ENCODE measurements at places on chromosomes 4 and X.
A peak's percentile ranks its signal among the peaks of the same experiment; 100 is the strongest.

DNA sequence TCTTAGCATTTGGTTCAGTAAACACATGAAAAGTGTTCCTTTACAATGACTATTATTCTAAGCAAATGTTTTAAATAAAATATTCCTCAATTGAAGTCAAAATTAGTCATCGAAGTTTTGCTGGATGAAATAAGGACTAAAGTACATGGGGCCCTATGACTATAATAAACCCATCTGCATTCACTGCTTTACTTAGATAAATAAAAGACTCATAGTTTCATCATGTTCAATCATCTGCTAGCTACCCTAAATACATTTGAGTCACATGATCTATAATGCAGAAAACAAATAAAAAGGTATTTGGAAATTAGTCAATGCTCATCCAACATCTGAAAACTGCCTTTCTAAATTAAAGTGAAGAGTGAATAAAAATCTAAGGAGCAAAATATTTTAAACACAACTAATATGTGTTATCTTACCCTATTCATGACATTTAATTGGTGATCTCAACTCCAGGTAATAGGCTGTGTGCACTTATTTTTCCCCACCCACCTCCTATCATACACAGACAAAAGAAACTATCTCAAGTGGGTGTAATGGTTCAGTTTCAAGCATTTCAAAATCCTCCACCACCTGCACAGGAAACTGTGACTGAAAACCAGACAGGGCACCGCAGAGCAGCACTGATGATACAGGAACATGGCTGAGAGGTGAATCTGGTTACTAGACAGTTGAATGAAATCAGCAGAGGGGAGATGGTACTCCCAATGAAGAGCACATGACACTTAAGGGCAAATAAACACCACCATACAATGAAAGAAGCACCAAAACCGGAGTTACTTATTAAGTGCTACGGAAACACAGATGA lies 78.6 kb downstream of the CAMK2D start:
- DNase-seq = peak; percentile 73

DNA sequence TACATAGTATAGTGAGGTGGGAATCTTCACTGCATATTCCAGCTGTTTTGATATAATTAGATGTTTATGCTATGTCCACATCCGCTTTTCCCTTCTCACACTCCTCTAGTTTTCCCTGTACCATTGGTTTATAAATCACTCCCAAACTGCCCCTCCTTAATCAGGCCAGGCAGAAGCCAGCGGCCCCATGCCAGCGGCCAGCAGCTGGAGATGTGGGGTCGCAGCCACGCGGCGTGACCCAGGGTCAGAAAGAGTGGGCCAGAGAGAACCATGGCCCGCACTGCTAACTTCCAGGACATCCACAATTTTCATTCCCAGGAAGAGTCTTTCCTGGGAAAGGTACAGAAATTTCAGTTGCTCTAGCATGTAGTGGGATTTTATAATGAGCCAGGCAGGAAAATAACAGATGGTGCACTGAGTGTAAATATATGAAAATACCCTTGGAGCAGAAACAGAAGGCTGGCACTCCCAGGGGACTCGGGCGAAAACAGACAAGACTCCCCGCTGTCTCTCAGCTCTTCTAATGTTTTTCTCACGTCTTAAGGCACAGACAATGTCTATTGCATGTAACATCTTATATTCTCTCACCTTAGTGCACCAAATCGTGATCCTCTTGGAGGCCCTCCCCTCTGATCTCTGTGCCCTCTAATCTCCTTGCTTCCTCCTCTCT lies 145.9 kb upstream of the ZFP42 start:
- no peak for DNase-seq

DNA sequence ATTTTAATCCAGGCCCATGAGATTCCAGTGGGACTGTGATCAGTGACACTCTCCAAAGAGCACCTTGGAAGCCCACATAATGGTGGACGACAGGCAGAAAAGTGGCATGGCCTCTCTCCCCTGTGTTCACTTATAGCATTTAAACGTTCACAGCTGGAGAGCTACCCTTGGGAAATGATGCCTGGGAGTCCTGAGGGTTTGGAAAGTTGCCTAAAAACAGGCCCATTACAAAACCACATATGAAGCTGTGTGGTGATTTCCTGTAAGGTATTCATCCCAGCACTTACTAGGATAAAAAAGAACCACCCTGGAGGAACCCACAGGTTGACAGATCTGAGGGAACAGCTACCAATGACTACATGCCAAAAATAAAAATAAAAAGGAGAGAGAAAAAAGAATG lies 193.2 kb downstream of the RASL11B start:
- no peak for DNase-seq

GRCh38 chr4:109910256-109910655 lies 2.4 kb upstream of the EGF start:
- DNase-seq = no peak

GRCh38 chr4:42225286-42225685 lies 72.8 kb upstream of the BEND4 start:
- DNase-seq = no peak

- DNase-seq = no peak
These were observed 997.1 kb downstream of the RAB28 start for GRCh38 chr4:12487000-12487399.

DNA sequence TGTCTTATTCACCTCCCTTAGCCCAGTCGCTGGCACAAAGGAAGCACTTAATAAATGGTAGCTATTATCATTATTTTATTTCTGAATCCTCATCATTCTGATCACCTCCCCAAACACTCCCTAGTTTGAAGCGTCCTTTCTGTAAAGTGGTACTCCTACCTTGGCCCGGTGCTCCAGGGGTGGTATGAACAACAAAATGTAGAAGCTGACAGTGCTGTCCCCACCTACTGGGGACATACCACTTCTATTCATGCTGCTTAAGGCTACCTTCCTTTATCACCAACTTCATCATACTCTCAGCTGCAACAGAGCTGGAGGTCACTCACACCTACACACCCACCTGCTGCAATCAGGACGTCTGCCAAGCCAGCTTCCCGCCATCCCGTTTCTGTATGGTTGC lies 40.8 kb upstream of the APLN start:
- no peak for DNase-seq

DNA sequence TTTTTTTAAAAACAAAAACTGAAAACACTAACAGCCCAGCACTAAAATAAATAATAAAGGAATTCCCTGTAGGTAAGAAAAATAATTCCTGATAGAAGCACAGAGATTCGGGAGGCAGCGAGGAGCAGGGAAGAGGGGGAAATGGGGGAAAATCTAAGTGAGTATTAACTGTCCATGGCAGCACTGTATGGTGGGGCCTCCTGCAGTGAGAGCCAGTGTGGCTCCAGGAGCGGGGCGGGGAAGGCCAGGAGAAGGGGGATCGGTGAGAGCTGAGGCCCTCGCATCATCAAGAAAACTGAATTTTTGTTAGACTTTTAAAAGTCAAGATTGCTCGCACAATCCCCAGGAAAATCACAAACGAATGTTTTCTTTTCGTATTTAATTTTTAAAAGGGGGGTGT lies 14.1 kb downstream of the RNF212 start:
- DNase-seq = no peak

DNA sequence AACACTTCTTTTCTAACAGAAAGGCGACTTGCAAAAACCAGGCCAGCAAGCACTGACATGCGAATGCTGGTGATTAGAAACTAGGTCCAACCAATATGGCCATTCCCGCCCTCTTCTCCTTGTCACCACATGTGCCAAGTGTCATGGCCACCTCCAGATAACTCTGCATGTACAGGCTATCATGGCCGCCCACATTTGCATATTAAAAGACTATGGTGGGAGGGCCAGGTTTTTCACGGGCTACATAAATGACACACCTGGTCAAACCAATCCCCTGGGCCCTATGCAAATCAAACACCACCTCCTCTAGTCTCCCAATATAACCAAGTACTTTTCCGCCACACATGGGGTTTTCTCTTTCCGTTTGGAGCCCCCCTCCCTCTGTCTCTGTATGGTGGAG lies 40.1 kb downstream of the NUDT11 start:
- DNase-seq = no peak

- no peak for DNase-seq
These were observed 43.2 kb downstream of the RGS12 start for GRCh38 chr4:3335982-3336381.

- DNase-seq = no peak
These were observed 58.8 kb upstream of the FTHL17 start for GRCh38 chrX:31130457-31131220.

GRCh38 chr4:139907001-139907809 lies 241.6 kb downstream of the MGST2 start:
- DNase-seq = no peak

GRCh38 chrX:54945224-54945623 lies 24.6 kb downstream of the TRO start:
- no peak for DNase-seq

- DNase-seq = no peak
These were observed 34.9 kb downstream of the ELF2 start for GRCh38 chr4:139142087-139142486.

GRCh38 chrX:39846460-39846859 lies 251.3 kb downstream of the BCOR start:
- DNase-seq = no peak

DNA sequence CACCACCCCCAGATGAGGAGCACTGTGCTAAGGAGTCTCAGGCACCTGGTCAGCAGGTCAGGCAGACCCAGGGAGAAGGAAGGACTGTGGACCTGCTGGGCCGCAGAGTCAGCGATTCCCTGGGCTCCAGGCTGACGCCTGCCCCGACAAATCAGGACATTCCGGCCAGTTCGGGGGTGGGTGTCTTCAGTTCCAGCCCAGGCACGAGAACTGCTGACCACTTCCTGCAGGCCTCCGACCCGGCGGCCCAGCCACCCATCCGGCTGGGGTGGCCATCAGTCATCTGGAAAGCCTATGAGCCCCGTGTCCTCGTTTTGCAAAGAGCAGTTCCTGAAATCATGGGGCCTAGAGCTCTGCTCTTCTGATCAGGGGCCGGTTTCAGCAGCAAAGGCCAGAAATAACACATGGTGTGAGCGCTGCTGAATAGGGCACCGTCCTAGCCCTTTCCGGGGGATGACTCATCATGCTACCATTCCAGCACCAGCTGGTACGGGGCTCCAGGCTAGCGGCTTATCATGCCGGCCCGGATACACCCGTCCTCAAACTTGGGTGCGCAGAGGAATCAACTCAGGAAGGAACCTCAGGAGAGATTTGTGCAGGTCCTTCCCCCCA lies 7.8 kb upstream of the SH3TC1 start:
- DNase-seq = peak; percentile 64

DNA sequence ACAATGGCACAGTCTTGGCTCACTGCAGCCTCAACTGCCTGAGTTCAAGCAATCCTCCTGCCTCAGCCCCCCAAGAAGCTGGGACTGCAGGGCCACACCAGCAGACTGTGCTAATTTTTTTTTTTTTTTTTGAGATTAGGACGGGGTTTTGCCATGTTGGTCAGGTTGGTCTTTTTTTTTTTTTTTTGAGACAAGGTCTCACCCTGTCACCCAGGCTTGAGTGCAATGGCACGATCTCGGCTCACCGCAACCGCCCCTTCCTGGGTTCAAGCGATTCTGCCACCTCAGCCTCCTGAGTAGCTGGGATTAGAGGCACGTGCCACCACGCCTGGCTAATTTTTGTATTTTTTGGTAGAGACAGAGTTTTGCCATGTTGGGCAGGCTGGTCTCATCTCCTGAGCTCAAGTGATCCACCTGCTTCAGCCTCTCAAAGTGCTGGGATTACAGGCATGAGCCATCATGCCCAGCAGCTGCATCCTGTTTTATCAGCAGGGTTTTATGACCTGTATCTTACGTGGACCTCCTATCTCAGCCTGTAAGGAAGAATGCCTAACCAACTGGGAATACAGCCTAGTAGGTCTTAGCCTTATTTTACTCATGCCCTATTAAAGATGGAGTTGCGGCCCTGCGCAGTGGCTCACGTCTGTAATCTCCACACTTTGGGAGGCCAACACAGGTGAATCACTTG lies 13.2 kb upstream of the MRPL1 start:
- no peak for DNase-seq

DNA sequence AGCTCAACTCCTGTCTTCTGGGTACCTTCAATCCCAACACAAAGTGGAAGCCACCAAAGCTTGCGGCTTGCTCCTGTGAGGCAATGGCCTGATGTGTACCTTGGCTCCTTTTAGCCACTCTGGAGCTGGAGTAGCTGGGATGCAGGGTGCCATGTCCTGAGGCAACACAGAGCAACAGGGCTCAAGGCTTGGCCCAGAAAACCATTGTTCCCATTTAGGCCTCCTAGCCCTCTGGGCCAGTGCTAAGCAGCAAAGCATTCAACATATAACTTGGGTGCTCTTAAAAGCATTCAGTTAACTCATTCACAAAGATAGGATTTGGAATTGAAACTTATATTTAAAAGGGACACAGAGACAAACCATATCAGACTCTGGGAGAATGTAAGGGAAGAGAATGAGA lies 194.5 kb upstream of the ARHGEF9 start:
- no peak for DNase-seq

DNA sequence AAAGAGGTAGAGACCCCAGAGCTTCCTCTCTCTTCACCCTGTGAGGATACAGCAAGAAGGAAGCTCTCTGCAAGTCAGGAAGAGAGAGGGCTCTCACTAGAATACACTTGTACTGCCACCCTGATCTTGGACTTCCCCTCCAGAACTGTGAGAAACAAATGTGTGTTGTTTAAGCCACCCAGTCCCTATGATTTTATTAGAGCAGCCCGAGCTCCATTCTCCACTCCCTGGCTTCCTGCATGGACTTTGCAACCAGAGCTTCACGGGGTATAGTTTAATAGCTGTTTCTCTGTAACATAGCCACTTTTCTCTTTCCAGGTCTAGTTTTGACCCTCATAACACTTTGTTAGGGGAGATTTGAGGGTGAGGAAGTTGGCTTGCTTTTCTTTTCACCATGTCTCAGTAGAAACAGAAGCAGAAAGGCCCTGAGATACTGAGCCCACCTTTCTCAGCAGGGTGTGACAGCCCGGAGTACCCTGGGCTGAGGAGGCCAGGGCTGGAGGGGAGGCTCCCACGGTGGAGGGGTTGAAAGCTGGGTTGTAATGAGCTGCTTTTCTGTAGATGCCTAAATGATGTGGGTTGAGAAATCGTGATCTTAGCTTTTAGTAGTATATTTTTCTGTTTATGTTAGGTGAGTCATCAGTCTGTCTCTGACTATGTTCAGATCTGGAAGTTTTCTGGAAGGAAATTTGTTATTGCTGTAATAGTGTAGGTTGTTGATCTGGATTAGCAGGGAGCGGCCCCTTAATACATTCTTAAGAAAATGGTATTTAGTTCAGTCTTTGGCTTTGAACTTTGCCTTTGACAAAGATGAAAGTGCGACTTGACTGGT lies 118.6 kb downstream of the PTTG2 start:
- no peak for DNase-seq

DNA sequence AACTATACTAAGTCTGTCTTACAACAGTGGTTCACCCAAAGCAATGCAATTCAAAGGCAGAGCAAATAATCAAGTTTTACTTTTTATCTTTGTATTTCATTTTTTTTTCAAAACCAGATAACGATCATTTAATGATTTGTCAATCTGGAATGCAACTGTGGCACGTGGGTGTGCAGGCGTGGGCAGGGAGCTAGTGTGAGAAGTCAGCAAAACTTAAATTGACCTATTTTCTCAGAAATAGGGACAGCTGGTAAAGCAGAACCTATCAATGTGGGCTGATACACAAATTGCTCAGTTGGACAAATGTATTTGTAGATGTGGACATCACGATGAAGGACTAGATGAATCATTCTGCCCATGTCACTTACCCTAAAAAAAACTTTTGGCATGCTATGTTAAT lies 105.6 kb downstream of the CBLL2 start:
- no peak for DNase-seq

GRCh38 chr4:791898-792625 lies 33.9 kb downstream of the CPLX1 start:
- no peak for DNase-seq

All from CD4-positive, alpha-beta T cell treated with Interleukin-4 for 1 hour (primary cell).